ENCODE measurements at places on chromosomes 6 and 20.

GRCh38 chr20:47654370-47654769 lies 130.9 kb downstream of the SULF2 start:
- no peak for DNase-seq

- DNase-seq: peak; percentile 87
Measured at GRCh38 chr6:4647414-4648365, 128.5 kb upstream of the CDYL start.

- no peak for DNase-seq
Measured at GRCh38 chr6:149157126-149157525, 160.4 kb upstream of the TAB2 start.

- no peak for DNase-seq
Measured at GRCh38 chr20:36775196-36775595, 1.6 kb upstream of the DSN1 start.

DNA sequence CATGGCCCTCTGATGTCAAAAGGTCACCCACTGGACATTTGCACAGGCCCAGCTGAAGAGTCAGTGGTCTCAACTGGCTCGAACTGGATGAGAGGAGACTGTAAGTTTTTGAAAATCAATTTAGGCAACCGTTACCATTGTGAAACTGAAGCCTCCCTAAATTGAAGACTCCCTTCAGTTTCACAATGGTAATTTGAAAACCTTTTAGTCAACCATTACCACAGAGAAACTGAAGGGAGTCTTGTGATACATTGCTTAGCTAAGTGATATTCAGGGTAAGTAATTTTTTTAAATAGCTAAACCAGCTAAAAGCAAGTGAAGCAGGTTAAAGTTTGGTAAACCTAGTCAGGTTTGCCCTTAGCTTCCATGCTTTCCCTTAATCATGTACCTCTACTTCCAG lies 197.3 kb upstream of the NT5E start:
- DNase-seq: no peak
